Stimulated activated CD4-positive, alpha-beta T cell treated with anti-CD3 and anti-CD28 coated beads, TNF-alpha, amount 100 ng/mL, for 4 hours (primary cell): ENCODE measurements at places on chromosomes 4 and X.

GRCh38 chr4:53866055-53866454, 198.3 kb downstream of the CHIC2 start:
- no peak for DNase-seq

GRCh38 chr4:48436318-48436717, 46.8 kb upstream of the SLC10A4 start:
- DNase-seq: no peak

- no peak for DNase-seq
Observed at GRCh38 chrX:111207851-111208250, 62.4 kb downstream of the CAPN6 start.

DNA sequence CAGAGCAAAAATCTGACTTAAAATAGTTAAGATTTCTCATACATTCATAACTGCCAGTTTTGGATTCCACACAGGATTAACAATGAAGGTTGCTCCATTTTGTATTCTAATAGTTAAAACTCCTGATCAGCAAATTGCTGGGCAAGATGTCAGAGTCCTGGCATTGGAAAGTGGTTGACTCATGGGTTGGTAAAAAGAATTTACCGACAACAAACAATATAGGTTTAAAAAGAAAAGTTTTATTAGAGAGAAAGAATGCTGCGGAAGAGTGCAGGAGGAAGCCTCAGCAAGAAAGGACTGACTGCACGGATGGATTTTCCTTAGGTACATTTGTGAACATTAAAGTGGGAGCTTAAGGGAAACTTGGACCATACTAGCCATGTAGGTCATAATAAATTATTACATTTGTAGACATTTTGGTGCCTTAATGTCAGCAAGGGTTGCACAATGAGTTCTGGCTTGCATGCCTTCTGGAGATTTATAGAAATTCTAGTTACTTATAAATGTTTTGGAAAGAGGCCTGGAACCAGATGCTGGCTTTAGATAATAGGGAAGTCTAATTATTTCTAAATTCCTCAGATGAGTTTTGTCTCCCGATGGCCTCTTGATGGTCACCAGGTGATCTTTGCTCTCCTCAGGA, 25.4 kb upstream of the IL2 start:
- DNase-seq: no peak

- no peak for DNase-seq
Observed at GRCh38 chr4:73917081-73917501, 47.9 kb downstream of the CXCL1 start.

GRCh38 chrX:49842621-49843020, 13.5 kb downstream of the PAGE4 start:
- DNase-seq: no peak

DNA sequence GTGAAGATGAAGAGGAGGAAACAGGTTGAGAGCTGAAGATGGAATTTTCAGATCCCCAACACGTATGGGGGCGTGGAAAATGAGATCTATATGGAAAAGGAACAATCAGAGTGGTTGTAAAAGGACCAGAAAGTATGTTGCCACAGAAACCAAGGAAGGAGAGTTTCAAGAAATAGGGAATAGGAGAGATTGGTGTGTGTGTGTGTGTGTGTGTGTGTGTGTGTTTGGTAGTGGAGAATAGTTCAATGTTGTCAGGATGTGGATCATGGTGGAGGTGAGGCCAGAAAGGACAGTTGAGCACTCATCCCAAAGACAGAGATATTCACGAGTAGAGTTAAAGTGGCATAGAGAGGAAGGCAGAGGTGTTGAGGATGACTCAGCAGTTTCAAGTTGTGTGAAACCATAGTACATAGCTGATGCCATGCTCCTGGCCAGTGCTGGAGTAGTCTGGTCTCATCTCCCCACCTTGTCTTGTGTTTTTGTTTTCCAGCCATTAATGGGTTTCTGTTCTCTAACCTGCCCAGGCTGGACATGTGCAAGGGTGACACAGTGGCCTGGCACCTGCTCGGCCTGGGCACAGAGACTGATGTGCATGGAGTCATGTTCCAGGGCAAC, 36.1 kb downstream of the HEPH start:
- DNase-seq: no peak

- no peak for DNase-seq
Observed at GRCh38 chrX:10208281-10208856, 51.6 kb downstream of the CLCN4 start.

DNA sequence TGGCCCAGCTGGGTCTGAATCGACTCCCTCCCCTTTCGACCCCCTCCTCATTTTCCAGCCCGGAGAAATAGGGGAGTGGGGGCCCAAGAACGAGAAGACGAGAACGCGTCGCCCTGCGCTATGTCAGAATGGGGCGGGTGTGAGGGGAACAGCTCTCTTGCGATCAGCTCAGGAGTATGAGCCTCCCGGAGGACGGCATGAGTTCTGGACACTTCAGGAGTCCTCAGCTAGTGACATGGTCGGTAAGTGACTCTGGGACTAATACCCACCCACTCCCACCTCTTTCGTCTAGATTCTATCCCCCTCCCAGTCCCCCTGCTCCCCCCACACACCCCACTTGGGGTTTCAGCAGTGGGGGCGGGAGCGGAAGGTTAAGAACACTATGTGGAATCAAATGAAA, 944 bp downstream of the KLF8 start:
- no peak for DNase-seq

DNA sequence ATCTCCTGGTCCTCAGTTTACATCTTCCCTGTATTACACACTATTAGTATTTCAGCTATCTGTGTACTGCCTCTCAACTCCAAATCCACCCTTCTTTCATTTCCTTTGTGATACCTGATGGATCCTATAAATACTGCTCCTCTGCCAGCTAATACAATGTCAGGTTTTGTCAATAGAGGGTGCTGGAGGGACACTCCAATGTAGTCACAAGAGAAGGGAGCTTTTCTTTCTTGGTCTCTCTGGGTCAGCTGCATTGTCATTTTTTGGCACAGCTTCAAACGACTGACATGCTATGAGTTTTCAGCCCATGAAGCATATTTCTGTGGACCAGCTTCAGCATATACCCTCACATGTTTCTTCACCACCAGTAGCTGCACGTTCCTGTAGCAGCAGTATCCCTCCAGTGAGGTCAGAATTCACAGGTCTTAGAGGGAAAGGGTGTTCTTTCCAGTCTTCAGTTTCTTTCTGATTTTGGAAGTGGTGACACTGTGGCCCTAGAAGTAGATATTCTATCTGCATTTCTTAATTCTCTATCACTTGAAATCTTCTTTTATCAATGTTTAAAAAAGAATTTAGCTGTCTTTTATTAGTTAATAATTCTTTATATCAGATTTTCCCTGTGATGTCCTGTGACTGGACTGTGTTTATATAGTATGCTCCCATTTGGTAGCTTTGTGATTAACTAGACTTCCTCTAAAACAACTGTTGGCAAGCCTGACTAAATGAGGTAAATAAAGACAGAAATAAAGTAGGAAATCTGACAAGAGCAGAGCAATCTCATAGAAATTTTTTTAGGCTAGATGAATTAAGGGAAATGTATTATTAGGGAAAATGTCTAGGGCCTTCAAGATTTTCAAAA, 60.6 kb downstream of the GABRA2 start:
- DNase-seq: no peak

GRCh38 chr4:148159793-148160192, 282.4 kb downstream of the NR3C2 start:
- no peak for DNase-seq

GRCh38 chrX:136477026-136477425, 10.7 kb upstream of the BRS3 start:
- no peak for DNase-seq

GRCh38 chr4:138392751-138393308, 150.7 kb upstream of the SLC7A11 start:
- no peak for DNase-seq

GRCh38 chr4:158823461-158823873, 54.6 kb downstream of the FNIP2 start:
- DNase-seq: no peak

- DNase-seq: no peak
Observed at GRCh38 chrX:16828124-16828908, 41.8 kb downstream of the RBBP7 start.

- DNase-seq: no peak
Observed at GRCh38 chr4:109850601-109851000, 2.7 kb downstream of the LRIT3 start.

DNA sequence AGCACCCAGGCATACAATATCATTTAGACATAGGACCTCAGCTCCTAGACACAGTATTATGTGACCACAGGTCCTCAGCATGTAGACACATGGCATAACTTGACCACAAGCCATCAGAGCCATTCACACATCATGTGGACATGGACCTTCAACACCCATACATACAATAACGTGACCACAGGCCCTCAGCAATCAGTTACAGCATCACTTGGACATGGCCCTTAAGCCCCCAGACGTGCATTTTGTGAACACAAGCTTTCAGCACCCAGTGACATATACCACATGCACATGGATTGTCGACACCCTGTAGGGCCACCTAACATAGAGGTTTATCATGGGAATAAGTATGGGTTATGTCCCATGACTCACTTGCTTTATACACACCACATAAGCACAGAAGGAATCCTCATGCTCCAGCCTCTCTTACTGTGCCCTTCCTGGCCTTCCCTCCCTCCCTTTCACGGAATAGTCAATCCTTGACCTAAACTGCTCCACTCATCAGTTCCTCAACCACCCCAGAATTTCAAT, 1.9 kb downstream of the TSPYL2 start:
- DNase-seq: no peak

DNA sequence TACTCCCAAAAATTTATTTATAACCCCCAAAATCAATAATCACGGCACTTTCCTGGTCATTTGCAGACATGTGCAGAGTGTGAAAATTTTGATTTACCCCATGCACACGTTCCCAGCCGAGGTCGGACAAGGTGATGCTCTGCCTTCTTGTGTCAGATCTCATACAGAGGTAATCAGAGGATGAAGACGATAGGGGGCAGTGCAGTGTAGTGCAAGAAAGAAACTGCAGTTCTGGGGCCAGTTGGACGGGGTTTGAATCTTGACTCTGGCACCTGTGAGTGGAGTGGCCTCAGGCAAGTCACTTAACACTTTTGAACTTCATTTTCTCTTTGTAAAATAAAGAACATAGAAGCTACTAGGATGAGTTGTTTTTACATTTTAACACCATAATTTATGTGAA, 88.4 kb downstream of the FRMPD3 start:
- no peak for DNase-seq

DNA sequence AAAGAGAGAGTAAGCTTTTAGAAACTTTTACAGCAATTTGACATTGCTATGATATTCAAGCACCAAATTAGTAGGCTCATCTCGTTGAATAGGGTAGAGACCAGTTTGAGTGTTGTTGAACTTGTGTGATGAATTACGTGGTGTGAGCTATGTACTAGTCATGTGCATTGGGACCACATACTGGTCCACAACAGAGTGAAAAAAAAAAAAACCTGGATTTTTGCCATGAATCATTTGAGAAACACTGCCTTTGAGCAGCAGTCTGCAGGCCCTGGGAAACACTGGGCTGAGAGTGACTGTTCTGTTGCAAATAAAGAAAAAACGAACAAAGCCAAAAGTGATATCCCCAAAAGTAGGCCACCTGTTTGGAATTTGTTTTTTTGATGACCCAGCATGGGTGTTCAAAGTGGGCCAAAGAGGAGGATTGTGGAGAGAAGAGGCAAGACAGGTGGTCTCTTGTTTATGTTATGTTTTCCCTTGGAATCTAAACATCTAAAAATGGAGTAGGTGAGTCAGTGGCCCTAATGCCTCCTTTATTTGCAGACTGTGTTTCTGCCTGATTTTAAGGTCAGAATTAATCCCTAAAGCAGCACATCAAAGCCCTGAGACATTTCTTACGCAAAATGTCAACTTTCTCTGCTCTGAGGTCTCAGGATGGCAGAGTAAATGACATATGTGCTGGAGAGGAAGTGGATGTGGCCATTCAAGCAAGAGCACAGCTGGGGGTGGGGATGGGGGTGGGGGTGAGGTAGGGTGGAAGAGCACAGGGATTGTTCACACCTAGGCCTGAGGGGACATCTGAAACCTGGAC, 33.5 kb downstream of the TAF7L start:
- DNase-seq: no peak

- no peak for DNase-seq
Observed at GRCh38 chr4:26365537-26366150, 44.8 kb downstream of the RBPJ start.

- no peak for DNase-seq
Observed at GRCh38 chr4:102640669-102641068, 120.1 kb downstream of the MANBA start.

GRCh38 chrX:7088968-7089615, 58.4 kb upstream of the STS start:
- DNase-seq: peak; percentile 32

- DNase-seq: no peak
Observed at GRCh38 chr4:111952688-111953087, 192.6 kb upstream of the FAM241A start.

- DNase-seq: no peak
Observed at GRCh38 chr4:176902710-176903323, 110.1 kb upstream of the VEGFC start.

DNA sequence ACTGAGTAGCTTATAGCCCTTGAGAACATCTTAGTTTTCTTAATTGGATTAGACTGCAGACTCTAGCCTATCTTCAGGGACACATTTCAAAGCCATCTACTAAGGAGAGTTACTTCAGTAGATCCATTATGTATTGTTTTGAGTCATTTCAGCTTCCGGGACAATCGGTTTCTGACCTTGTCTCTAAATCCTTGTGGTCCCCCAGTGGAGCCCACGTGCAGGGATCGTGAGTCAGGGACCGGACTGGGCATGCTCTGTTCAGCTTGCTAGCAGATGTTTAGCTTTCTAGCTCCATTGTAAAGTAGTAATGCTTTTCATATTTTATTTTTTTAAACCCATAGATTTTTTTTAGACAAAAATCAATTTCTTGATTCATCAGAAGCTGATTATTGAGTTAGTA, 211.9 kb upstream of the PRPS2 start:
- DNase-seq: no peak
